ENCODE measurements at places on chromosomes 16 and 17. TPM values are rescaled to one million over a fixed set of nuclear protein-coding genes. Genes with fewer than 3 reads are reported as not detected.
A peak's percentile ranks its signal among the peaks of the same experiment; 100 is the strongest.

Gene ABCA6
- not detected for total RNA-seq

Gene MYH1
- total RNA-seq, result not detected

Gene SDK2
- total RNA-seq, result 11.2 TPM

Gene TPSD1
- total RNA-seq, result not detected

Gene DHODH
- 4.9 TPM for total RNA-seq

Gene RUNDC3A
- total RNA-seq, result 3.4 TPM

Gene PMFBP1
- total RNA-seq, result 1.2 TPM

Gene CHST4
- not detected for total RNA-seq

Gene TBX6
- 0.22 TPM for total RNA-seq

Gene CCL15
- total RNA-seq, result not detected

Gene DHRS11
- 8.8 TPM for total RNA-seq

Gene DYNLL2
- 24.9 TPM for total RNA-seq

DNA sequence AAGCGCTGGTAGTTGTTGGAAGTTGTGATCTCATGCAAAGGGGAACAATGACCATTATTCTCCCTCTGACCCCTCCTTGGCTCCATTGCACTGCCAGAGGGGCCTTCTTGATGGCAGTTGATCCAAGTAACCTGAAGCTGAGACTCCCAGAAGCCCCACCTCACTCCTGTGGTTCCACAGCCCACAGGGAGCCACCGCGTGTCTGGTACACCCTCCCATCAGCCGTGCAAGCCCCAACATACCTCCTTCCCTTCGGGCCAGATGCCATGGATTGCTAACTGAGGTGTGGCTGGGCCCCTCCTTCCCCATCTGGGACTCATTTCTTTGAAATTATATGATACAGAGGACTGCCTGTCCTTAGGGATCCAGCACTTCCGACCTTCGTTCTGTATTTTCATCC, 17.8 kb downstream of the SAP30BP start:
- peak; percentile 81 for DNase-seq

GRCh38 chr17:27659683-27660082, 28.7 kb downstream of the LGALS9 start:
- DNase-seq, result no peak

GRCh38 chr16:47503936-47504335, 42.8 kb downstream of the PHKB start:
- DNase-seq, result peak; percentile 35

DNA sequence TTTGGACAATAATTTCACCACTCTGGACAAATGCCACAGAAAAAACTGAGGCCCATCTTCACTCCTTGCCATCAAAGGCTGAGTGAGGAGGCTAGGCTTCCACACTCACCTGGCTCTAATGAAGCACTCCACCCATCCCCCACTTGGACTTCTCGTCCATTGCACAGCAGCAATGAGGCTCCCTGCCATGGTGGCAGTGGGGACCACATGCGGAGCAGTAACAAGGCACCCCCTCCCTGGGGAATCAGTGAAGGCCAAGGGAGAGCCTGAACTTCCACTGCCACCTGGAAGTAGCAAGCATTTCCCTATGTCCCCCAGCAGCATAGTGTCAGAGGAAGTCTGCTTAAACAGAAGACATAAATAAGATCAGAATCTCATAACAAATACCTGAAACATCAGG, 2.0 kb upstream of the GOSR1 start:
- no peak for DNase-seq

DNA sequence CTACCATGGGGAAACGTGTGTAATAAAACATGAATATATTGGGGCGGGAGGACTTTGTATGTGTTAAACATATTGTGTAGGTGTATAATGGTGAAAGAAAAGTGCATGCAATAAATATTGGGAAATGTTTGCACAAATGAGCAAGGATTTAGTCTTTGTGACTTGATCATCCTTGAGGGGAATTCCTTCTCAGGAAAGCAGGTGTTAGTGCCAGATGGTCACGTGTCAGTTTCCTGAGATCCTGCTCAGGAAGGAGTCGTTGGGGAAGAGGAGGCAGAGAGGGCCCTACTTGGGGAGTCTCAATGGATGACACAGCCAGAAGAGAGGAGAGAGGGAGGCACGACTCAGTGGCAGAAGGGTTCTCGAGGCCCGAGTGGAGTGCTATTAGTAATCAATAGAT, 53.2 kb downstream of the MSI2 start:
- no peak for DNase-seq

- DNase-seq, result no peak
Observed at GRCh38 chr16:47613251-47613650, 152.1 kb downstream of the PHKB start.

- peak; percentile 18 for DNase-seq
Observed at GRCh38 chr16:68377667-68378393, 67.0 kb downstream of the PRMT7 start.

DNA sequence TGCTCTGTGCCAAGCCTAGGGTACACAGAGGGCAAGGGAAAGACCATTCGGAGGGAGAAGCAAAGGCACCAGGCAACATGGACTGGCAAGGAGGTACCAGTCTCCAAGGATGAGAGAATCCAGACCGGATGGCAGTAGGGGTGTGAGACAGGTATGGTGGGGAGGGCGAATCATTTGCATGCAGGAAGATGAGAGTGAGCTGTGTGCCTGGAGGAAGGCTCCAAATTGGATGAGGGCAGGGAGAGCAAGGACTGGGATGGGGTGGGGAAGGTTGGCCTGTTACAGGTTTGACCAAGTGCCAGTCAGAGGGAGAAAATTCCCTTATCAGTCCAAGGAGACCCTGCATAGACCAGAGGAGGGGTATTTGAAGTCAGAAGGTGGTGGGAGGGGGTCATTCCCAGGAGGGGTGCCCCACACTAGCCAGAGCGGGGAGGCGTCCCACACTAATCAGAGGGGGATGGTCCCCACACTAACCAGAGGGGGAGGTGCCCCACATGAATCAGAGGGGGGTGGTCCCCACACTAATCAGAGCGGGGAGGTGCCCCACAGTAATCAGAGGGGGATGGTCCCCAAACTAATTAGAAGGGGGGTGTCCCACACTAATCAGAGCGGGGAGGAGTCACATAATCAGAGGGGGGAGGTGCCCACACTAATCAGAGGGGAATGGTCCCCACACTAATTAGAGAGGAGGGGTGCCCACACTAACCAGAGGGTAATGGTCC, 737 bp downstream of the CANT1 start:
- DNase-seq, result no peak

DNA sequence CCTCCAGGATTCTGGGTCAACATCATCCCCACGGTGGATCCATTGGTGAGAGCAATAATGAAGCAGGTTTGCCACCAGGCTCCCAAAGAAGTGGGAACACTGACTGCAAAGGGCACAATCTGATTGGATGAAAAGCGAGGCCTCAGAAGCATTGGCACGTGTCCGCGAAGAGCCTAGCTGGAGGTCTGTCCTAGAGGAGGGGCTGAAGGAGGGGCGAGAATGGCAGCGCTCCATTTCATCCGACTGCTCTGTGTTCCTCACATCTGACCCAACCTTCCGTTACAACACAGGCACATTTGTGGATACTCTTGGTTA, 79.9 kb downstream of the MRC2 start:
- DNase-seq, result no peak

GRCh38 chr17:43832976-43833829, at the start of gene MPP3:
Gene MPP3, minus strand, starts transcription at chr17:43833146. Its CDS starts 1,240 bp downstream, at chr17:43831906.
- peak; percentile 33 for DNase-seq

DNA sequence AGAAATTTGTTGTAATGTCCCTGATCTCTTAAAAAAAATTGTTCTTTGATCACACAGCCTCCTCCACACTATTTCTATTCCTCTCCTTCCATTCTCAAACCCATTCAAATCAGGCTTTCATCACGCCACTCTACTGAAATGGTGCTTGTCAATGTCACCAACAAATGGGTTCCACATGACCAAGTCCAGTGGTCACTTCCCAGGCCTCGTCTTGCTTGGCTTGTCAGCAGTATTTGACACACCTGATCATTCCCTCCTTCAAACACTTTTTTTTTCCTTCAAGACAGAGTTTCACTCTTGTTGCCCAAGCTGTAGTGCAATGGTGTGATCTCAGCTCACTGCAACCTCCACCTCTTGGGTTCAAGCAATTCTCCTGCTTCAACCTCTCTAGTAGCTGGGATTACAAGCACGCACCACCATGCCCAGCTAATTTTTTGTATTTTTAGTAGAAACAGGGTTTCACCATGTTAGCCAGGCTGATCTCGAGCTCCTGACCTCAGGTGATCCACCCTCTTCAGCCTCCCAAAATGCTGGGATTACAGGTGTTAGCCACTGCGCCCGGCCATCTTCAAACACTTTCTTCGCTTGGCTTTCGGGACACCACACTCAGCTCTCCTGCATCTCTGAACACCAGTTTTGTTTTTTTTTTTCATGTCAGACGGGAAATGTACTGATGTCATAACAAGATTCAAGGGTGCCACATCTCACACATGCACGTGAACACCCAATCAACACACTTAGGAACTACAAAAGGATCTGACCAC, 18.3 kb downstream of the NQO1 start:
- DNase-seq, result no peak

- no peak for DNase-seq
Observed at GRCh38 chr17:76810956-76811355, 57.2 kb upstream of the MGAT5B start.

GRCh38 chr16:90035902-90036301, 16.6 kb upstream of the DBNDD1 start:
- DNase-seq, result peak; percentile 21

- no peak for DNase-seq
Observed at GRCh38 chr17:9080983-9081382, 59.7 kb downstream of the NTN1 start.

- peak; percentile 15 for DNase-seq
Observed at GRCh38 chr17:71926746-71927398, 193.9 kb upstream of the SOX9 start.

DNA sequence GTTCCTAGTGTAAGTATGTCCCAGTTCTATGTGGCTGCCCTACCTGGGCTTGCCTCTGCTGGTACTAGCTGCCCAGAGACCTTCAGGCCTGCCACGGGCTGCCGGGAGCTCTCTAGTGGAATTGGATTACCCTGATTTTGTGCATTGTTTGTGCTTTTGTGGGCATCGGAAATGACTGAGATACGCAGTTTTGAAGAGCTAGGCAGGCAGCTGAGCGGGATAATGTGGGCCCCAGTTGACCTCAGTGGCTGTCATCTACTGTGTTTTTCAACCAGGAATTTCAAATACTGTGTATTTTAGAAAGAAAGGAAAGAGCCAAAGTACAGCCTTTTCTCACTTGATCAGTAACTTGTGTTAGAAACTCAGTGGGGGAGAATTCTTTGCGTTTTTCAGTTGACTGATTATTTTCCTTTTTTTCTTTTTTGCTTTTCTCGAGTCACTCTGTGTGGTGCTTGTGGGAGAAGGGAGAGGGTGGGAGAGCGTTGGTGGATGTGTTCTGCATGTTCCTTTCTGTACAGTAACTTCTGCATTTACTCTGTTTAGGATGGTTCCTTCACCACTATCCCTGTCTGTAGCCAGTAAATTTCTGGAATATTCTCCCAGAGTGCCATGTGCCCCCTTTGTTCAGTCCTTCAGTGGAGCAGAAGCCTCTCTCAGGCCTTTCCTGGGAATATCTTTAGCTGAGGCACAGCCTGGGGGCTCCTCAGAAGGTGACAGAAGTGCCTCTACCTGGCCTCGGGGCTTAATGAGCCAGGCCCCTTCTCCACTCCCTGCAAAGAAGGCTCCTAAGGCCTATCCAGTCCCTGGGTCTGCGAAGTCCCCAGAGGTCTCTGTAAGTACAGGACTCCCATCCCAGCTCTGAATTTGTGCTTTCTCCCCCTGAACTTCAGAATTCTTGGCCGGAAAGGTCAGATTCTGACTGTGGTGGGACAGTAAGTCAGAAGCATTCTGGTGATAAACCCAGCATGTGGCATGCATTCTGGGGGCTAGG, 15.0 kb upstream of the SLC12A3 start:
- peak; percentile 64 for DNase-seq

GRCh38 chr16:81945665-81946064, 65.6 kb downstream of the SDR42E1 start:
- peak; percentile 83 for DNase-seq

DNA sequence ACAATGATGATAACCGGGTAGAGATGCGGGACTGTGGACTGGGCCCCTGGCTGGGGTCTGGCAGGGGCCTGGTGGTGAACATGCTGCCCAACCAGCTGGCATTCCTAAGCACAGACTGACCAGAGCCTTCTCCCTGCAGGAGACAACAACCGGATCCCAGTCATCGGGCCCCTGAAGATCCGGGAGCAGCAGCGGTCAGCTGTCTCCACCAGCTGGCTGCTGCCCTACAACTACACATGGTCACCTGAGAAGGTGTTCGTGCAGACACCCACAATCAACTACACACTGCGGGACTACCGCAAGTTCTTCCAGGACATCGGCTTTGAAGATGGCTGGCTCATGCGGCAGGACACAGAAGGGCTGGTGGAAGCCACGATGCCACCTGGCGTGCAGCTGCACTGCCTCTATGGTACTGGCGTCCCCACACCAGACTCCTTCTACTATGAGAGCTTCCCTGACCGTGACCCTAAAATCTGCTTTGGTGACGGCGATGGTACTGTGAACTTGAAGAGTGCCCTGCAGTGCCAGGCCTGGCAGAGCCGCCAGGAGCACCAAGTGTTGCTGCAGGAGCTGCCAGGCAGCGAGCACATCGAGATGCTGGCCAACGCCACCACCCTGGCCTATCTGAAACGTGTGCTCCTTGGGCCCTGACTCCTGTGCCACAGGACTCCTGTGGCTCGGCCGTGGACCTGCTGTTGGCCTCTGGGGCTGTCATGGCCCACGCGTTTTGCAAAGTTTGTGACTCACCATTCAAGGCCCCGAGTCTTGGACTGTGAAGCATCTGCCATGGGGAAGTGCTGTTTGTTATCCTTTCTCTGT, 5.1 kb upstream of the SLC7A6 start:
- DNase-seq, result no peak

- peak; percentile 51 for DNase-seq
Observed at GRCh38 chr17:12789481-12790248, at the start of gene ARHGAP44. Gene ARHGAP44, plus strand, starts transcription at chr17:12789498. Its CDS starts 341 bp downstream, at chr17:12789839.

DNA sequence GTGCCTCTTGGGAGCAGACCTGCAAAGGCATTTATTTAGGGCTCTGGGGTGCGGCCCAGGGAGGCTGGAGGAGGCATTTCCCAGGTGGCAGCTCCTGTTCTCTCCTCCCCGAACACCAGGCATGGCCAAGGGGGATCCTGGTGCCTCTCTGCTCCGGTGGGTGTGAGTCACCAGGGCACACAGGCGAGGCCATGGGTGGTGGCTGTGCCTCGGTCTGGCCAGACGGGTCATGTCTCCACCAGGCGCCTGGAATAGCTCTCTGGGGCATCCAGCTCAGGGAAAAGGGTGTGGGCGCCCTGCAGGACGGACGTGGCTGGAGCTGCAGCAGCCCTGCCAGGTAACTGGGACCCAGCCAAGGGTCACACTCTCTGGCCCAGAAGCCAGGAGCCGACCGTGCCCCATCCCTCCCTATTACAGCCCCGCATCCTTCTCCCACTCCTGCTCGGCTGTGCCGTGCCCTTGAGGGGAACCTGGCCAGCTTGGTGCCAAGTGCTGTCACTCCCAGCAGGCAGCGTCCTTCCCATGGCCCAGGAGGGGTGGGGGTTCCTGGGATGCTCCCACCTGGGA, 25.8 kb downstream of the SOX8 start:
- DNase-seq, result no peak

DNA sequence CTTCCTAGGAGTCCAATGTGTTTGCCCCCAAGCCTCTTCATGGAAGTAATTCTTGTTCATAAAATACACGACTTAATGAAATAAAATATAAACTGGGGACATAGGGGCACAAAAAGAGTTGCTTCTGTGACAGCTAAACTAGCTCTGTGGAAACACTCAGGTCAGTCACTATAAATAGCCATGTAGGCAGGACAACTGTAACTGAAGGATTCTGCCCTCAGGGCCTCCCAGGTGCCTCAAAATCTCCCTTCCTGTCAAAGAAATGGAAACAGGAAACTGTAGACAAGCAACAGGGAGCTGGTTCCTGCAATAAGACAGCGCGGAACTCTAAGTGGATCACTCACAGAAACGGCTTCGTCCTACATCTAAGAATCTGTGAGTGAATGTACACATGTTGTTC, 178.1 kb upstream of the ZFHX3 start:
- no peak for DNase-seq
